ENCODE measurements at places on chromosomes 1 and 21.

- no peak for DNase-seq
These were observed 212.0 kb upstream of the NFIA start for GRCh38 chr1:60870269-60870865.

DNA sequence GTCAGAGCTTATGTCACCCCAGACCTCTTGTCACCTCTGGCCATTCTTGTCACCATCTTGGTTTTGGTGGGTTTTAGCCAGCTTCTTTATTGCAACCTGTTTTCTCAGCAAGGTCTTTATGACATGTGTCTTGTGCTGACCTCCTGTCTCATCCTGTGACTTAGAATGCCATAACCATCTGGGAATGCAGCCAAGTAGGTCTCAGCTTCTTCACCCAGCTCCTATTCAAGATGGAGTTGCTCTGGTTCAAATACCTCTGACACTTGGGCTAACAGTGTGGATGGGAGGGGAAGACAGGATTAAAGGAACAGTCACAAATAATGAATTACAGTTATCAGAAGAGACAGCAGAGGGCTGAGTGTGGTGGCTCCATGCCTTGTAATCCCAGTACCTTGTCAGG lies 30.5 kb upstream of the PIK3CD start:
- no peak for DNase-seq

- DNase-seq: no peak
These were observed 281.1 kb downstream of the TTLL7 start for GRCh38 chr1:83717785-83718184.

- no peak for DNase-seq
These were observed 7.6 kb downstream of the ARHGEF10L start for GRCh38 chr1:17546946-17547670.

DNA sequence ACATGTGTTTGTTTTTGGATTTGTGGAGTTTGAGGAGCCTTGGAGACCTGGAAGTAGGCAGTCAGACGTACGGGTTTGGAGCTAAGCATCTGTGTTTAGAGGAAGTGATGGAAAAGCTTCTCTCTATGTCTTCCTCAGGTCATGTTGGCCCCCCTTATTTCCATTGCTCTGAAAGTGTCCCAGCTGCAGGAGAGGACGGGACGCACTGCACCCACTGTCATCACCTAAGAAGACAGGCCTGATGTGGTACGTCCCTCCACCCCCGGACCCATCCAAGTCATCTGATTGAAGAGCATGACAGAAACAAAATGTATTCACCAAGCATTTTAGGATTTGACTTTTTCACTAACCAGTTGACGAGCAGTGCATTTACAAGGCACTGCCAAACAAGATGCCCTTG lies 66.2 kb downstream of the PGM1 start:
- DNase-seq: no peak

GRCh38 chr1:156497743-156498431 lies 2.7 kb downstream of the MEF2D start:
- no peak for DNase-seq

DNA sequence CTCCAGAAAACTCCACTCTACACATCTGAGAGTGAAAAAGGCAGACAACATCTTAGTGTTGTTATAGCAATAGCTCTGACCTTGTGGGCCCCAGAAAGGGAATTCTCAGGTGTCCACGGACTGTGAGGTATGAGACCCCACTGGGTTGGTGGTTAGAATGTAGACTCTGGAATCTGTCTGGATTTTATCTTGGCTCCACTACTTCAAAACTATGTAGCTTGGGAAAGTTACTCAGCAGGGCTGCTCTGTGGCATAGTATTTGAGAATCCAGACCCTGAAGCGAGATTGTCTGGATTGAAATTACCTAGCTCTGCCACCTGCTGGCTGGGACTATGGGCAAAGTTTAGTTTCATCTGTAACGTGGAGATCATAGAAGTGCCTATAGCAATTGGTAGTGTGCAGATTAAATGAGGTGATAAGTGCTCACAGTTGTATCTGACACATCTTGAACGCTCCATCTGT lies 25.8 kb downstream of the PRDM2 start:
- peak; percentile 48 for DNase-seq

All from activated CD4-positive, alpha-beta T cell treated with anti-CD3 and anti-CD28 coated beads for 1 hour (primary cell).